GM04504 (cell line): ENCODE measurements at places on chromosomes 3 and 15.

GRCh38 chr15:77964193-77964592, 113.3 kb downstream of the TBC1D2B start:
- DNase-seq: no peak

- no peak for DNase-seq
Observed at GRCh38 chr3:43094851-43095250, 11.0 kb downstream of the POMGNT2 start.

DNA sequence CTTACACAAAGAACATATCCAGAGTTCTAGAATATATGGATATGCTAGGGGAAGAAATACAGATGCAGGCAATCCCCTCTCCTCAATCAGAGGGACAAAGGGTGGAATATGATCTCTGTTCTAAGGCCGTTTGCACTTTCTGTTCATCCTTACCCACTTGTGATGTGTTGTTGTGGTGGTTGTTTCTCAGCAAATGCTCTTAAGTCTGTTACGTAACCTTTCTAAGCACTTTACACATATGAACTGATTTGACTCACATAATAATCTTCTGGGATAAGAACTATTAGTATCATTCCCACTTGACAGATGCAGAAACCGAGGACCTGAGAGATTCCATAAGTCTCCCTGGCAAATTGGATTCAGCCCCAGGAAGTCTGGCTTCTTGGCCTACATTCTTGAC, 40.5 kb downstream of the NGRN start:
- DNase-seq: no peak

DNA sequence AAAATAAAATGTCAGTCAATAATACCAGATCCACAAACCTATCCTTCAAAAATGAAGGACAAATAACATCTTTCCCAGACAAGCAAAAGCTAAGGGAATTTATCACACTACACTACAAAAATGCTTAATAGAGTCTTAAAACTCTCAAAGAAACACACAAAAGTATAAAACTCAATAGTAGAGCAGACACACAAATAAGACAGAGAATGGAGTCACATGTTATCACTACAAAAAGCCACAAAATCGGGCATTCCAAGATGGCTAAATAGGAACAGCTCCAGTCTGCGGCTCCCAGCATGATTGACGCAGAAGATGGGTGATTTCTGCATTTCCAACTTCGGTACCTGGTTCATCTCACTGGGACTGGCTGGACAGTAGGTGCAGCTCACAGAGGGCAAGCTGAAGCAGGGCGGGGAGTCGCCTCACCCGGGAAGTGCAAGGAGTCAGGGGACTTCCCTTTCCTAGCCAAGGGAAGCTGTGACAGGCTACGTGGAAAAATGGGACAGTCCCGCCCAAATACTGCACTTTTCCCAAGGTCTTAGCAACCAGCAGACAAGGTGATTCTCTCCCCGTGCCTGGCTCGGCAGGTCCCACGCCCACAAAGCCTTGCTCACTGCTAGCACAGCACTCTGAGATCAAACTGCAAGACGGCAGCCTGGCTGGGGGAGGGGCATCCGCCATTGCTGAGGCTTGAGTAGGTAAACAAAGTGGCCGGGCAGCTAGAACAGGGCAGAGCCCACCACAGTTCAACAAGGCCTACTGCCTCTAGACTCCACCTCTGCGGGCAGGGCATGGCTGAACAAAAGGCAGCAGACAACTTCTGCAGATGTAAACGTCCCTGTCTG, 46.3 kb downstream of the SENP7 start:
- no peak for DNase-seq

GRCh38 chr15:40357723-40358470, at the start of gene DISP2:
DISP2 (plus strand) TSS chr15:40358219; CDS start chr15:40358322, 103 bp downstream.
- DNase-seq: no peak

- DNase-seq: no peak
Observed at GRCh38 chr3:24123596-24123995, 178.5 kb downstream of the NR1D2 start.

- peak; percentile 87 for DNase-seq
Observed at GRCh38 chr3:46935168-46935858, 41.2 kb downstream of the CCDC12 start.

GRCh38 chr3:138919325-138919724, 27.6 kb downstream of the FOXL2 start:
- DNase-seq: no peak

GRCh38 chr15:83443076-83443847, 3.9 kb upstream of the SH3GL3 start:
- DNase-seq: no peak

- DNase-seq: no peak
Observed at GRCh38 chr15:64767203-64767602, 8.2 kb downstream of the RBPMS2 start.

DNA sequence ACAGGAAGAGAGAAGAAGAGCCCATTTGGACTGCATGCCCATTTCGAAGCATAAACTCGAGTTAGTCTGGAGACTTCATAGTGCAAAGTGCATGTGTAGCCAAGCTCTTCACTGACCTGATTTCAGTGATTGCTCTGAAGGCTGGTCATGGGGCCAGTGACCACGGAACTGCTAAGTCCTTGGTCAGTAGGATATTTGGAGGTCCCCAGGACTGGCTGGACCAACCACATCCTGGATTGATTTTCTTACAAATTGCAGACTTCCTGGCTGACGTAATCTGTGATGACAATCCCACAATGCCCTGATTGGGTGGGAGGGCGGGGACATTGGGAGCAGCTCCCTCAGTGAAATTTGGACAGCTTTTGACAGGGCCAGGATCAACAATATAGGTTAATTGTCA, 233.4 kb downstream of the CACNA2D3 start:
- no peak for DNase-seq

DNA sequence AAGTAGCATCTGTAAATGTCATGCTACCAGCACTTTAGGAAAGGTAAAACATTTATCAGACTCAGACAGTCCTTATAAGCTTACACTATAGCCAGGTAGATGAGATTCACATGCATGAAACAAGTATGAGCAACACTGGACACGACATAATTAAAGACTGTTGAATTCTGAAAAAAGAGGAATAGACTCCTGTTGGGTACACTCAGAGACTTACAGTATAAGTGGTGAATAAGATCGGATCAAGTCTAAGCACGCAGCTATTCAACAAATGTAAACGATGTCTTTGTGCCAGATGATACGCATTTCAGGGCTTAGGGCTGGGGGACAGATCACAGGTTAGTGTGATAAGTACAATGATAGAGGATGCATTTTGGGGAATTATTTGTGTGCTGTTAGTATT, 43.2 kb upstream of the SPPL2A start:
- DNase-seq: no peak

- DNase-seq: no peak
Observed at GRCh38 chr15:28097656-28098359, 1.3 kb downstream of the OCA2 start.

DNA sequence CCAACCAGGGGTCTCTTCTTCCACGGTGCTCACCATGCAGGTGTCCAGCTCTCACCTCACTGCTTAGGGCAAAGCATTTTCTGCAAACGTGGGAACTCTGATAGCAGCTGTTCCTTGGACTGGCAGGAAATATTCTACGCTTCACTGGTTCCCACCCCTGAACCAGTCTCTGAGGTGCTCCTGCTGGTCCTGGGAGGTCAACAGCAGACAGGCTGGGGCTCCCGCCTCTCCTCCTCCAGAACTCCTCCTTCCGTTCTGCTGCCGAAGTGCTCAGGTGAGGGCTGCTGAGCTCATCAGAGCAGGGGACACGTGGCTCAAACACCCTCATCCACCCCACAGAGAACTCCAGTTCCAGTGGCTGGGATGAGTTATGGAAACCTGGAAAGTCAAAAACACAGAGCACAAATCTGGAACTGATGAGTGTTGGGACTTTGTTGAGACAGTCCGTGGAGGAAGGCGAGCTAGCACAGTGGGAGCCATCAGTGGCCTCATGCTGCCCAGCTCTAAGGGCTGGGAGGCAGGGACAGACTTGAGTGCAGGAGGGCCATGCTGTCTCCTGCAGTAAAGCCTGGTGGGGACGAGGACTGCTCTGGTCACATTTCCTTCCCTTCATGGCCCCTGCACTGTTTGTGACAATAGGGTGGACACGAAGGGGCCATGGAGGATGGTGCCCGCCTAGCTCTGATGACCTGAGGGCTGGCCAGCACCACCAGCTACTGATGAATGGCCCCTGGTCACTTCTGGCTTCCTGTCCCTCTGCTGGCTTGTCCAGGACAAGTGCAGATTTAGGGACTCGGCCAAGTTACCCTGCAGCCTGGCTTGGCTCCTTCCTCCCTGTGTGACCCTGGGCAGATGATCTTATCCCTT, 137.8 kb downstream of the KLF13 start:
- no peak for DNase-seq

DNA sequence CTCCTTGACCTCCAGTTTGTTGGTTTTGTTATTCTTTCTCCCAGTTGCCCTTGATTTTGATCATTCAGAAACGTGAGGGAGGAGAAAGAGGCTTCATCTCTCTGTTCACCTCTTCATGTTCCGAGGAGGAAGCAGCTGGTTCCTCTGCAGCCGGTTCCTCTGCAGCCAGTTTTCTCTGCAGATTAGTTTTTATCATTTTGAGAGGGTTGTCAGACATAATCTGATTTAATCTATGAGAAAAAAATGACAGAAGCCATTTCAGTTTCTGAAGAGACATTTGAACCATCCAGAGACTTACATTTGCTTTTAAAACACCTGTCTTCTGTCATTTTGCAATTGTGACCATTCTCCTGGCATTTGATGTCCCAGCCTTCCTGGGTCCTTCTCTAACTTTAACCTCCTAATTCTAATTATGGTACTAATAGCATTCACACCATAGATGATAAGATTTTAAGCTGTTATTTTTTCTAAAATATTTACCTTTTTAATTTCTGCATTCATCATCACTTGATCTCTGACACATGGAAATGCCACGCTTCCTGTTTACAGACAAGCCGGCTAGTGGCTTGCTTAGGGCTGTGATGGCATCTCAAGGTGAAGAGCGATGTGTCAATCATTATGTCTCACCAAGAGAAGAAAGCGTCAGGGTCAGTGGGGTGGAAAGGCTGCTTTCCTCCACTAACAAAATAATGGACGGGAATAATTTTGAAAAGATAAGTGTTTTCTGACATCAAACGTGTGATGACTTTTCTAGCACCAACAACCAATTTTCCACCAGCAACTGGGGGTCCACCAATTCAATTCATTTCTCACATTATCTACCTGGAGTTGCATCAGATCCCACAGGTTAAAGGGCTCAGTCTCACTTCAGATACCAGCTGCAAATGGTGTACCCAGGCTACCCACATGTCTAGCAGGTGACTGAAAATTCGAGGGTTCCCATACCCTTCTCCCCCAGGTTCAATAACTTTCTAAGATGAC, 76.4 kb downstream of the CHRNA7 start:
- DNase-seq: no peak

GRCh38 chr15:61205346-61205921, 23.7 kb downstream of the RORA start:
- no peak for DNase-seq

- DNase-seq: no peak
Observed at GRCh38 chr3:74167926-74168325, 446.5 kb downstream of the CNTN3 start.

DNA sequence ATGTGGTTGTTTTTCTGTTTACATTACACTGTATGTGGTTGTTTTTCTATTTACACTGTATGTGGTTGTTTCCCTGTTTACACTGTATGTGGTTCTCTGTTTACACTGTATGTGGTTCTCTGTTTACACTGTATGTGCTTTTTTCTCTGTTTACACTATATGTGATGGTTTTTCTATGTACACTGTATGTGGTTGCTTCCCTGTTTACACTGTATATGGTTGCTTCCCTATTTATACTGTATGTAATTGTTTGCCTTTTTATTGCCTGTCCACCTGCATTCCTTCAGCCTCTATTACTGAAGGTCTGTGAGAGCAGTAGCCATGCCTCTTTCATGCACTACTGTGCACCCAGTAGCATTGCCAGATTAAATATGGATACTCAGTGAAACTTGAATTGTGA, 94.3 kb downstream of the MITF start:
- no peak for DNase-seq

GRCh38 chr3:25386686-25387255, 41.3 kb upstream of the RARB start:
- peak; percentile 34 for DNase-seq
